Aorta (tissue), 5 donors: ENCODE measurements at places on chromosomes 2 and 18. TPM values are rescaled to one million over a fixed set of nuclear protein-coding genes. Genes with fewer than 3 reads are reported as not detected.

- H3K27ac ChIP-seq: no peak overlapping the region
- no peaks in the 10 kb centered on the region for H3K36me3 ChIP-seq
- H3K4me1 ChIP-seq: no peaks in the 10 kb centered on the region
- DNase-seq: no peak
Observed at GRCh38 chr2:86436328-86436727, 4.8 kb upstream of the KDM3A start.

GRCh38 chr2:193743089-193743488, 1548.4 kb upstream of the TMEFF2 start:
- H3K4me3 ChIP-seq: no peak overlapping the region
- no peaks in the 10 kb centered on the region for H3K36me3 ChIP-seq

- H3K4me1 ChIP-seq: no peaks in the 10 kb centered on the region
- no peaks in the 10 kb centered on the region for H3K27me3 ChIP-seq
- no peak overlapping the region for H3K4me3 ChIP-seq
- no peak overlapping the region for H3K27ac ChIP-seq
Observed at GRCh38 chr18:61575419-61575818, 242.2 kb downstream of the CDH20 start.

GRCh38 chr2:217090024-217090473, 230.2 kb upstream of the TNP1 start:
- H3K4me1 ChIP-seq: no peaks in the 10 kb centered on the region
- H3K27me3 ChIP-seq: no peaks in the 10 kb centered on the region
- no peak overlapping the region for H3K27ac ChIP-seq
- H3K4me3 ChIP-seq: no peak overlapping the region
- H3K36me3 ChIP-seq: no peaks in the 10 kb centered on the region

- no peak overlapping the region for H3K4me3 ChIP-seq
- H3K36me3 ChIP-seq: no peaks in the 10 kb centered on the region
- no peak overlapping the region for H3K27ac ChIP-seq
- DNase-seq: no peak
Observed at GRCh38 chr2:238883421-238883901, 35.6 kb downstream of the TWIST2 start.

DNA sequence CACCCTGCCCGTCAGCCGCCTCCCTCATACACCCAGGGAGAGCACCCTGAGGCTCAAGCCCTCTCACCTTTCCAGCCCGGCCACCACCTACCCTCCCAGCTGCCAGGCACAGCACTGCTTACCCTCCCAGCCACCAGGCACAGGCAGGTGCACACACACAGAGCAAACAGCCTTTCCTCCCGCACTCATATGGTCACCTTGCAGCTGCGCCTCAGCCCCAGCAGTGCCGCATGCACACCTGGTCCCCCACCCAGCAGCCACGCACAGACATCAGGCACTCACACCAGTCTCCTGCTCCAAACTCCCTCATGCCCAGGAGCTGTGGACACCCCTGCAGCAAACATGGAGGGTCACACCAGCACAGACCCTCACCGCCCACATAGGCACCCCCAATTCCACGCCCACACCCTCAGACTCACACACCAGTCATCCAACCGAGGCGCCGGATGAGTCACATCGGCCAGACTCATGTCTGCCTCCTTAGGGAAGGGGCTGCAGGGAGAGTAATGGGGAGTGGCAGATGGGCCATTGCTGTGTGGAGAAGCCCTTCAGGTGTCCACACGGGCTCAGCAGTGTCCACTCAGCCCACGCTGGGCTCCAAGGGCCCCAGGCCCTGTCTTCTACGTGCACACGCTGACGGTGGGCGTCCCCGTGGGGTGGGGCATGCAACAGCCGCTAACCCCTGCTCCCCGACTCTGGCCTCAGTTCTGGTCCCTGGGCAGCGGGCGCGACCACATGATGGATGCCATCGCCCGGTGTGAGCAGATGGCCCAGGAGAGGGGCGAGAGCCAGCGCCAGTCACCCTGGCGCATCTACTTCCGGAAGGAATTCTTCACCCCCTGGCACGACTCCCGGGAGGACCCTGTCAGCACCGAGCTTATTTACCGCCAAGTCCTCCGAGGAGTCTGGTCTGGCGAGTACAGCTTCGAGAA, 22.3 kb upstream of the GPR17 start:
- no peaks in the 10 kb centered on the region for H3K36me3 ChIP-seq
- peak; percentile 69 for DNase-seq
- H3K27ac ChIP-seq: no peak overlapping the region
- H3K27me3 ChIP-seq: no peaks in the 10 kb centered on the region
- no peaks in the 10 kb centered on the region for H3K4me1 ChIP-seq

DNA sequence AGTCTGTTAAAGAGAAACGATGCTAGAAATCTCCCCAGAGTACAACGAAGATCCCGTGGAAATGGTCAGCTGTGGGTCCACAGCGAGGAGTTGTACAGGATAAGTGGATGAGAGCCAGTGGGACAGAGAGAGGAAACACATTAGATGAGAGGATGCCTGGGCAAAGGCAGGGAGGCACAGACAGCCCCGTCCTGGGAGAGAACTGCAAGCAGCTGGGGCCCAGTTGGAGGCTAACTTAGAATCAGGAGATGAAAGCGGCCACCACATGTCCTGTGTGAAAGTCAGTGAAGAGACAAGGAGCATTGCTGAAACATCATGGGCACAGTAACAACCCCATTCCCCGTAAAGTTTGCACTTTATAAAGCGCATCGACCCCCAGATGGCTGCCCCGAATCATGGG, 157.5 kb downstream of the RAPGEF4 start:
- H3K4me1 ChIP-seq: no peaks in the 10 kb centered on the region
- DNase-seq: no peak
- H3K36me3 ChIP-seq: no peaks in the 10 kb centered on the region
- no peak overlapping the region for H3K4me3 ChIP-seq
- H3K27ac ChIP-seq: no peak overlapping the region

GRCh38 chr18:9818423-9818734, 67.4 kb upstream of the TXNDC2 start:
- H3K36me3 ChIP-seq: no peaks in the 10 kb centered on the region
- no peaks in the 10 kb centered on the region for H3K27me3 ChIP-seq
- H3K4me1 ChIP-seq: peaks cover 6% of the 10 kb centered on the region
- H3K4me3 ChIP-seq: no peak overlapping the region

DNA sequence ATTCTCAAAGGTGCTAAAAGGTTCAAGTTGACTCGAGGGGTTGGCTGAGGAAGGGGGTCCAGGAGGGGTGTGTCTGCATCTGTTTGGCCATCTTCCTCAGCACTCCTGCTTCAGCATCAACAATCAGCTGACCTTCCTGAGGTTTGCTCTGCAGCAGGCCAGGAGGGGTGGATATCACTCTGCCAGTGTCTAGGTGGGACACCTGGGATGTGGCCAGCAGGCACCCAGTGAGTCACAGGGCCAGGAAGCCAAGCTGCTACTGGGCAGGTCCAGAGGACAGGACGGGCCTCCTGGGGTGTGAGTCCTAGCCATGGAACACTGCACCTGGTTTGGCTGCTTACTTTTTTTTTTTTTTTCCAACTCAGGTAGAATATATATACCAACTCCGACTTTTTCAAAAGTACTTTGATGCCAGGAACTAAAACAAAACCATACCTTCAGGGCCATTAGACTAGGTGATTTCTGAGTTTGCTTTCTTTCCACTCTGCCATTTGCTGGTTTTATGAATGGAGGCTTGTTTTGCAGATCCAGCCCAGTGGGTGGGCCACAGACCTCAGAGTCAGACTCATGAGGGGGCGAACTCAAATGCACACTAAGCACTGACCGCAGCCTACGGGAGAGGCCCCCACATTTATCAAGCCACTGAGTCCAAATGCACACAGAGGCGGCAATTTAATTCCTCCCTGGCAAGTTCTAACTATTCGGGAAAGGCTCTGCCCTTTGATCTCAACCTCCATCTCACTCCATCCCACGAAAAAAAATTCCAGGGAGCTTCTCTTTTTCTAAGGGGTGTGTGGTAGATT, 76.0 kb downstream of the UXS1 start:
- no peak for DNase-seq
- H3K4me1 ChIP-seq: no peaks in the 10 kb centered on the region
- peaks cover 4% of the 10 kb centered on the region for H3K36me3 ChIP-seq
- no peak overlapping the region for H3K4me3 ChIP-seq

GRCh38 chr2:78982638-78983330, 42.7 kb upstream of the REG3G start:
- no peaks in the 10 kb centered on the region for H3K4me1 ChIP-seq
- DNase-seq: no peak
- H3K36me3 ChIP-seq: no peaks in the 10 kb centered on the region
- no peak overlapping the region for H3K4me3 ChIP-seq

DNA sequence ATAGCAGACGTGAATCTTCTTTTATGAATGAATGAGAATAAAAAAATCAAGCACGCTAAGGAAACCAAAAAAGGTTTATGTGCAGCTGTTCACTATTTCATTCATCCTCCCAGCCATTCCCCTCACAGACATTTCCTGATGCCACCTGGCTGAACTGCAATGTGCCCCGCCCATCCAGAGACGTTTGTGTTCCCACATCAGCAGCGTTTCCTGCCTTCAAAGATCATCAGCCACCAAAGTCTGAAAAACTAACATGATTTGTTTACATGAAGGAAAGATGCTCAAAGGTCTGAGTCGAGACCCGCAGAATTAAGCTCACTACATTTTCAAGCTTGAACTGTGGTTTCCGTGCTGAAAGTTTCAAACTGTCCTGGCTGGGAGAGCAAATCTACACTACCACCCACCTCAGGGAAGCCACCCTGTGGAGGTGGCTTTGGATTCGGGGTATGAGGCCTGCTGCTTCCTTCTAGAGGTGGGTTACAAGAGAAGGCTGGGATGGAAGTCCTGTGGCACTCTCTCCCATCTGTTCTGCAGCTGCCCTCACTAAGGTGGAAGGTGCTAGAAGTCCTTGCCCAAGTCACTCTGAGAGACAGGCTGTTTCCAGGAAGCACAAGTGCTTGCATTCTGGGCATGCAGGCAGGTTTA, 201.3 kb upstream of the OSR1 start:
- H3K27ac ChIP-seq: no peak overlapping the region
- peaks cover 3% of the 10 kb centered on the region for H3K4me1 ChIP-seq
- no peaks in the 10 kb centered on the region for H3K36me3 ChIP-seq
- H3K4me3 ChIP-seq: no peak overlapping the region

- H3K4me1 ChIP-seq: peaks cover 8% of the 10 kb centered on the region
- H3K27ac ChIP-seq: no peak overlapping the region
- no peaks in the 10 kb centered on the region for H3K36me3 ChIP-seq
- H3K4me3 ChIP-seq: no peak overlapping the region
Observed at GRCh38 chr2:39629646-39630045, 36.1 kb upstream of the TMEM178A start.

GRCh38 chr18:26981360-26982082, 116.0 kb upstream of the AQP4 start:
- H3K4me1 ChIP-seq: no peaks in the 10 kb centered on the region
- no peak overlapping the region for H3K4me3 ChIP-seq
- H3K27me3 ChIP-seq: no peaks in the 10 kb centered on the region
- no peaks in the 10 kb centered on the region for H3K36me3 ChIP-seq

- H3K4me1 ChIP-seq: no peaks in the 10 kb centered on the region
- no peaks in the 10 kb centered on the region for H3K27me3 ChIP-seq
- H3K4me3 ChIP-seq: no peak overlapping the region
- no peak overlapping the region for H3K27ac ChIP-seq
Observed at GRCh38 chr2:16094811-16095210, 154.5 kb downstream of the MYCN start.

GRCh38 chr2:75828826-75829225, 118.1 kb upstream of the GCFC2 start:
- no peaks in the 10 kb centered on the region for H3K4me1 ChIP-seq
- DNase-seq: no peak
- H3K27ac ChIP-seq: no peak overlapping the region

- H3K4me1 ChIP-seq: peaks cover 6% of the 10 kb centered on the region
- no peak overlapping the region for H3K27ac ChIP-seq
- DNase-seq: no peak
- no peaks in the 10 kb centered on the region for H3K36me3 ChIP-seq
Observed at GRCh38 chr2:54038835-54039234, 68.0 kb upstream of the PSME4 start.

DNA sequence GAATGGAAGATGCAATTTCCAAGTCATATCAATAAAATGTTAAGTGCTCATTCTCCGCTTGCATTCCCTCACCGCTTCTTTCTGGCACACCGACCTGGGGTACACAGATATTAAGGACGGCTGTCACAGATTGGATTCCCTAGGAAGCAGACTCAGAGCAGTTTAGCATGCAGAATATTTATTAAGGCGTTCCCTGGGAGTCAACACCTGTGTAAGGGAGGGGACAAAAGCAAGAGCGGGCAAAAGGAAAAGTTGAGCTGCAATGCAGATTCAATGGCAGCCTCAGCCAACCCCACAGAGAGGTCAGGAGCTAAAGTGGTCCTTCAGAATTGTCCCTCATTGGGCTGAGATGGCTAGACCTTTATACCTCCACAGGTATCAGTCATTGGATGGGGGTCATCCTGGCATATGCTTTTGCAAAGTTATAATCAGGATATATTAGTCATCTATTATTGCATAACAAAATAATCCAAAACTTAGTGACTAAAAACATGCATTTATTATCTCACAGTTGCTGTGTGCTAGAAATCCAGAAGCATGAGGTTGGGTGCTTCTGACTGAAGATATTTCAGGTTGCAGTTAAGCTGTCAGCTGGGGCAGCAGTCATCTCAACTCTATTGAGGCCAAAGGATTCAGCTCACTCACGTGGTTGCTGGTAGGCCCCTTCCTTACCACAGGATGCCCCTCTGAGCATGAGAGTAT, 27.0 kb upstream of the INO80D start:
- H3K27me3 ChIP-seq: no peaks in the 10 kb centered on the region
- H3K27ac ChIP-seq: no peak overlapping the region
- peaks cover 5% of the 10 kb centered on the region for H3K36me3 ChIP-seq
- H3K4me3 ChIP-seq: no peak overlapping the region
- no peak for DNase-seq

- H3K4me1 ChIP-seq: peaks cover 5% of the 10 kb centered on the region
- no peaks in the 10 kb centered on the region for H3K27me3 ChIP-seq
- H3K36me3 ChIP-seq: no peaks in the 10 kb centered on the region
- DNase-seq: no peak
- H3K4me3 ChIP-seq: no peak overlapping the region
Observed at GRCh38 chr2:37829616-37830395, 95.3 kb upstream of the RMDN2 start.

DNA sequence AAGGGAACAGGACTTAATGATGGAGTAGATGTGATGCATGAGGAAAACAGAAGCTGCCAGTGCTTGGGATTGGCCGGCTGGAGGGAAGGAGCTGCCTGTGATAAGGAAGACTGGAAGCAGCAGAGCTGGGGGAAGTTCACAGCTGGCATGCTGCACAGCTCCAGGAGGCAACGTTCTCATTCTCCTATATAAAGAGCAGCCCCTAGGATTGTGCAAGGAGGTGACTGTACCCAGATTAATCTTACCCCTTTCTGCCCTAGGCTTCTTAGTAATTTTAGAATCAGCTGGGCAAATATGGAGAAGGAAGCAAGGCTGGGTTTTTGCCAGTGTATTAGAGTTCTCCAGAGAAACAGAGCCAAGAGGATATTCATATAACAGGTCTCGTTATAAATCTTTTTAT, 155.8 kb downstream of the ALPK2 start:
- H3K4me3 ChIP-seq: no peak overlapping the region
- H3K4me1 ChIP-seq: no peaks in the 10 kb centered on the region
- H3K27ac ChIP-seq: no peak overlapping the region
- no peaks in the 10 kb centered on the region for H3K27me3 ChIP-seq
- no peak for DNase-seq

Gene TEKT4
- not detected for polyA plus RNA-seq

Gene ASIC4
- 0.26 TPM for polyA plus RNA-seq

Gene ALPG
- not detected for polyA plus RNA-seq

Gene ASB18
- polyA plus RNA-seq: not detected

Gene PRADC1
- 25.9 TPM for polyA plus RNA-seq

Gene RGPD4
- polyA plus RNA-seq: not detected

Gene TMEM163
- not detected for polyA plus RNA-seq

Gene SP100
- 70.8 TPM for polyA plus RNA-seq

Gene FIGN
- polyA plus RNA-seq: 1.6 TPM

Gene FBXO48
- 1.1 TPM for polyA plus RNA-seq

Gene TTC27
- 9.9 TPM for polyA plus RNA-seq

Gene SKA1
- not detected for polyA plus RNA-seq

Gene SPC25
- polyA plus RNA-seq: 0.23 TPM

Gene CAVIN2
- polyA plus RNA-seq: 5.9 TPM

Gene STON1
- 12.8 TPM for polyA plus RNA-seq
